Activated naive CD4-positive, alpha-beta T cell treated with anti-CD3 and anti-CD28 coated beads, Interleukin-2, amount 50 U/mL, for 72 hours (primary cell): ENCODE measurements at places on chromosomes 1 and 21.

GRCh38 chr21:33123374-33124123, 53.6 kb downstream of the OLIG1 start:
- DNase-seq = no peak

DNA sequence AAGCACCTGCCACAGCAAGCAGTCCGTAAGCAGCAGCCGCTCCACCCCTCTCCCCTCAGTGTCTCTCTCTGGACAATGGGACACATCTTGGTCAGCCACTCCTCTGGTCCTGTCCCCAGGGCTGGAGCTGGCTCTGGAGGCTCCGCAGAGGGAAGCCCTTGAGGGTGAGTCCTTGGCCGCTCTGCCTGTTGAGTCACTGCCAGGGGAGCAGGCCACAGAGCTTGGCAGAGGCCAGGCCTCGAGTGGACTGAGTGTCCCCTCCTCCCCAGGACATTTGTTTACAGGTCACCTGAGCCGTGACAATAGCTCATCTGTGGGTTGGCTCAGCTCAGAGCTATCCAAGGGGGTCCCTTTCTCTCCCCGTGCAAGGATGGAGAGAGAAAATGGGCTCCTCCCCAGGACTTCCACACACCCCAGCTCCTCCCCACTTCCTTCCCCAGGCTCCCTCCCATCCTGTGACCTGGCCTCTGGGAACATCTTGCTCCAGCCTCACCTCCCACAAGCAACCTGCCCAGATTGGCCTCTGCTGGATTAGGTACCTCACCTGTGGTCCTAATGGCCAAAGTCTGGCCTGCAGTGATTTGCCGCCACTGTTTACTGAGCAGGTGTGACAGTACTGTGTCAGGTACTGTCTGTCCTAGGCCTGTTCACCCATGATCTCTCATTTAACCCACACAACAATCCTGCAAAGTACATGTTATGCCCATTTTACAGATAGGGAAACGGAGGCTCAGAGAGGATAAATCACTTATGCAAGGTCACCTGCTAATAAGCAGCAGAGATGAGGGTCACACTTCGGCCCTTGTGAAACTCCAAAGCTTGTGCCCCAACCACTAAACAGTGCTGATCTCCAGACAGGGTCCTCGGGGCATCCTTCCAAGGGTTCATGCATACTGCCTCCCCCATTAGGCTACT, 4.8 kb downstream of the FAM131C start:
- DNase-seq = no peak

DNA sequence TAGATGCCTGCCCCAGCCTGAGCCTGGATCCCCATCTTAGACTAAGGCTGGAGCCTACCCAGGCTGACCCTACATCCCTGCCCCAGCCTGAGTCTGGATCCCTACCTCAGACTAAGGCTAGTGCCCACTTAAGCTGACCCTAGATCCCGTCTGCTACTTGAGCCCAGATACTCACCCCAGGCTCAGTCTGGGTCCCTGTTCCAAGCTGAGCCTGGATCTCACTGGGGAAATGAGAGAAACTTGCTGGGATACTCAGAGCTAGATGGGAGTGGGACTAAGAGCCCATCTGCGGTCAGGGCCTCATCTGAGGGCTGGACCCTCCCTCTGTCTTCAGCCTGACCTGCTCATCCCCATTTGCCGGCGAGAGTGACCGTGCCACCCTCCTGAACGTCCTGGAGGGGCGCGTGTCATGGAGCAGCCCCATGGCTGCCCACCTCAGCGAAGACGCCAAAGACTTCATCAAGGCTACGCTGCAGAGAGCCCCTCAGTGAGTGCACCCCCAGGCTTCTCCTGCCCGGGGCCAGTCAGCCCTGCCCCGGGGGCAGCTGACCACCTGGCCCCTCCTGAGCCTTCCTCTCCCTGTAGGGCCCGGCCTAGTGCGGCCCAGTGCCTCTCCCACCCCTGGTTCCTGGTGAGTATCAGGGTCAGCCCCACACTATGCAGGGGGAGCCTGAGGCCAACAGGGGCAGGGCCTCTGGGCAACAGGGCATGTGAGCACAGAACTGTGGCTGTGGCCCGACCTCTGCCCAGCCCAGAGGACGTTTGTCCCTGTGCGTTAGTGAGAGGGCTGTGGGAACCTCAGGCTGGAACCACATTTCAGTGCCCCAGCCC, 36.8 kb downstream of the TRIM11 start:
- peak; percentile 42 for DNase-seq

DNA sequence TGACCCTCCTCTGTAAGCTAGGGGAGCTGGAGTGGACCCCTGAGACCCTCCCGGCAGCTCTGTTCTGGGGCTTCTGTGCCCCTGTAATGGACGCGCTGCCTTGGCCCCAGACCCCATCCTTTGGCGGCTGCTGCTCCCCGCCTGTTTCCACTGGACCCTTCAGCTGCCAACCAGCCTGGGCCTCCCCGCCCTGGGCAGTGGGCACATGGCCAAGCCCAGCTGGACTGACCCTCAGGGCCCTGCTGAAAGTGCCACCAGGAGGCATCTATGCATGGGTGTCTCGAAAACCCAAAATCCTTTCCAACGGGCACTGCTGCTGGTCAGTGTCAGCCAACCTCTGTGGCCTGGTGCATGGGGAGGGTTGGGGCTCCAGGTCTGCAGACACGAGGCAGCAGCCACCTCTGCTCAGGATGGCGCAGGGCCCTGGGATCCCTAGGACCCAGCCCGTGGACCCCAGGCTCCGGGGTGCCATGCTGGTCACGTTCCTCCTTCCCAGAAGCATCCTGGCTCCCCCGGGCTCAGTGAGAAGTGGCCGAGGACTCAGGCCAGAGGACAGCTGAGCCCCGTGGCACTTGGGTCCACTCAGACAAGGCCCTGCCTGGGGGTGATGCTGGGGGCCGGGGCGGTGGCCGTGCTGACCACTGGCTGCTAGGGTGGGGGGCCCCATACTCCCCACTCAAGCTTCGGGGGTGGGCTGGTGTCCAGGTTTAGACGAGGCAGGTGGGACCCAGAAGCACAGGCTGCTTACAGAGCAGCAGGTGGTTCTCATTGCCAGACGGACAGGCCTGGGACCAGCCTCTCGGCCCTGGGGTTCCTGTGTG, 46.9 kb downstream of the SLX9 start:
- no peak for DNase-seq

- DNase-seq = no peak
Observed at GRCh38 chr1:99675292-99675691, 29.4 kb downstream of the PALMD start.

- no peak for DNase-seq
Observed at GRCh38 chr1:150005606-150006005, 4.9 kb downstream of the OTUD7B start.
